CMK (cell line): ENCODE measurements at places on chromosomes 1 and 21.

DNA sequence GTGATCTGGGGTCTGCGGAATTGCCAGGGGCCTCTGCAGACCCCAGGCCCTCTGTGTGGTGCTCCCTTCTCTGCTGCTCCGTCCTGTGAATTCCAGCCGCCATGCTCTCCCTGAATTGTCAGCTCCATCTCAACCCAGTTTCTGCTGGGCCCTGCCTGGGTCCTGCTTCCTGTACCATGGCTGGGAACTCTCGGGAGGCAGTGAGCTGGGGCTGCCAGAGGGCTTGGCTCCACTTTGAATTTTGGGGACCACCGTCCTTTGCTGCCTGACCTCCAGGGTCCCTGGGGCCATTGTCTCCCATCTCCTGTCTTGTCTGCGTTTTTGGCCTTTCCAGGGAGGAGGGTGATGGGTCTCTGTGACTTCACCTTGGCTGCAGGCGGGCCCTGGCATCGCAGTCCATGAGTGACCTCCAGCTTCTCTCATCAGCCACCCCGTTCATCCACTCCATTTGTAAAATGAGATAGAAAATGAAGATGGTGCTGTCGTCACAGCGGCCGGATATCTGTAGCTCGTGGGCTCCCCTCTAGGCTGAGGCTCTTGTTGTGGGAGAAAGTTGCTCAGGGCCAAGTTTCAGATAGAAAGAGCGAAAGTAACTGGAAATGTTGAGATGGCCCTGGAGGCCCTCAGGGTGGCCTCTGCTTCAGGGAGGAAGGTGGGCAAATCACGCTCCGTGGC, 38.3 kb downstream of the SKI start:
- no peak for DNase-seq

GRCh38 chr1:224919508-224919907, 10.0 kb upstream of the DNAH14 start:
- no peak for DNase-seq

GRCh38 chr1:178220094-178220493, 126.2 kb downstream of the RASAL2 start:
- DNase-seq = no peak

DNA sequence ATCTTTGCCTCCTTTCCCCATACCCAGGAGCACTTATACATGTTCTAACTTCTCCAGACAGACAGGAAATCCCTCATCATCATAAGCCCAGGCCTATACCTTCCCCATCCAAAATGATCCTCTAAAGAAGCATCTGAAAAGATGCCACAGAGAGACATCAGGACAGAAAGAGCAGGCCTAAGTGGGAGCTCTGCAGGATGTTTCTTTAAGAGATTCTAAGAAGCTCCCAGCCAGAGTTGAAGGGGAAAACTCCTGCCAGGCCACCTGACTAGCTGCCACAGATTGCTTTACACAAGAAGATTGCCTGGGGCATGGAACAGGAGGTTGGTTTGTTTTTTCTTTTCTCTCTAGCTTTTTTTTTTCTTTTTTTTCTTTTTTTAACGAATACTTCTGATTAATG, 275.8 kb downstream of the VAV3 start:
- no peak for DNase-seq

GRCh38 chr1:221687836-221688487, 53.9 kb downstream of the DUSP10 start:
- no peak for DNase-seq
